ENCODE measurements at places on chromosomes 2 and 18. TPM values are rescaled to one million over a fixed set of nuclear protein-coding genes. Genes with fewer than 3 reads are reported as not detected.
A peak's percentile ranks its signal among the peaks of the same experiment; 100 is the strongest.

DNA sequence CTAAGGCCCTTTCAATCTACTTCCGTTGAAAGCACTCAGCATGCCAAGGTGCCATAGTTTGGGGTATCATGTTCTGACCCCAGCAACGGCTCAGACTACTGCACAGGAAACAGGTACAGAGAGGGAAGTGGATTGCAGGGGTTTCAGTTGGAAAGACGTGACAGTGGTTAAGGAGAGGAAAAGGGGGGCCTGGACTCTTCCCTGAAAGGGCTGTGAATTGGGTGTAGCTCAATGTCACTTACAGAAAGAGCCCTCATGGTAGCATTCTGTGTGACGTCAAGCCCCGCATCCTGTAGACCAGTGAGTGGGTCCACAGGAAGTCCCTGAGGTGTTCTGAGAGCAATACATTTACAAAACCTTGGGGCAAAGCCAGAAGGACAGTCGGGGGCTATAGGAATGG lies 121.5 kb upstream of the GYPC start:
- DNase-seq, result no peak

- DNase-seq, result peak; percentile 30
These were observed 269.5 kb upstream of the ZSWIM2 start for GRCh38 chr2:187118331-187119099.

DNA sequence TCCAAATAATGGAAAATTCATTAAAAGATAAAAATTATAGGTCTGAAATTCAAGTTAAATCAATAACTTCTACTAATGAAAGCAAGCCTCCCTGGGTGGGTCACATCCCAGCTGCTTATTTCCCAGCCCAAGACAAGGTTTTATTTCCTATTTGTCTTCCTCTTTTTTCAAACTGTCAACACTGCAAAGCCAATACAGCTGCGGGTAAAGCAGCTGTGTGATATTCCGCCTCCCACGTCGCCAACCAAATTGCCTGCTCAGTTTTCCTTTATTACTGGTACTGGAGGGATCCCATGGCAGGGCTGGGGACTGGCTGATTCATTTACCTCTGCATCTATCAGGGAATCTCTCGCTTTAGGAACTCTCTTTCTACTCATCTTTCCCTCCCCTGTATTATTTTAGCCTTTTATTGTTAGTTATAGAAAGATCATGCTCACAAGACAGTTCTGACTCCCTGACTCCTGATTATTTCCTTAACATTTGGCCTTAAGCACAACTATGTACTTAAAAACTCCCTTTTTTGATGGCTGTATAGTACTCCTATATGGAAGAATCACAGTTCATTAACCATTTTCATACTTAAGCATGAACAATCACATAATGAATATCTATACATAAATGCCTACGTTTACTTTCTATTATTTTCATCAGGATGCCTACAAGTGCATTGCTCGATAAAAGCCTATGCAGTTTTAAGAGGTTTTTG lies 253.1 kb downstream of the CDCA7 start:
- no peak for DNase-seq

DNA sequence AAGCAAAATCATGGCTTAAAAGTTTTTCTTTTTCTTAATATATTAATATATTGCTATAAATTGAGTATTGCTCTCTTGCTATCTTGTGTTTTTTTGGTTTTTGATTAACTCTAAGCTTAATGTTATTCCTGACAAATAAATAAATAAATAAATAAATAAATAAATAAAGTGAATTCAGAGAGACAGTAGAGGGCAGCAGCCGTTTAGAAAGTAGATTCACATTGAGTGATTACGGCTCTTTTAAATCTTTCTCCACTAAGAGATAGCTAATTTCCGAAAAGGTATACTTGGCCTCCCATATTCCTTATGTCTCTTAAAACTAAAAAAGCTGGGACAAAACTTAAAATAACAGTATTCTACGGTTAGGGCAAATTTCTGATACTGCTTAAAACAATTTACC lies 34.3 kb downstream of the MSH2 start:
- DNase-seq, result peak; percentile 48

DNA sequence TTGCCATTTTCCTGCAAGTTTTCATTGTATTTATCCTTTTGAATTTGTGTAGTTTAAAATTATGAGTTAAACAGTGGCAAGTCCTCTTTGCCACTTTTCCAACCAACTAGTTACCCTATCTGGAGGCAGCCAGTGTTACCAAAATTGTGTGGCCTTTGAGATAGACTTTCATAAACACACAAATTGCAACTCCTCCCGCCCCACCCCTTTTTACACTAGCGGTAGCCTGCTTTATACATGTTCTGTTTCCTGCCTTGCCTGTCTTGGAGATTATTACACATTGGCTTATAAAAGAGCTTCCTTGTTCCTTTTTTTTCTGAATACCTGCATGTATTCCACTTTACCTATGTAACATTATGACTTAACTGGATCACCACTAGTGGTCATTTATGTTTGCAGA lies 56.5 kb downstream of the RPIA start:
- no peak for DNase-seq

DNA sequence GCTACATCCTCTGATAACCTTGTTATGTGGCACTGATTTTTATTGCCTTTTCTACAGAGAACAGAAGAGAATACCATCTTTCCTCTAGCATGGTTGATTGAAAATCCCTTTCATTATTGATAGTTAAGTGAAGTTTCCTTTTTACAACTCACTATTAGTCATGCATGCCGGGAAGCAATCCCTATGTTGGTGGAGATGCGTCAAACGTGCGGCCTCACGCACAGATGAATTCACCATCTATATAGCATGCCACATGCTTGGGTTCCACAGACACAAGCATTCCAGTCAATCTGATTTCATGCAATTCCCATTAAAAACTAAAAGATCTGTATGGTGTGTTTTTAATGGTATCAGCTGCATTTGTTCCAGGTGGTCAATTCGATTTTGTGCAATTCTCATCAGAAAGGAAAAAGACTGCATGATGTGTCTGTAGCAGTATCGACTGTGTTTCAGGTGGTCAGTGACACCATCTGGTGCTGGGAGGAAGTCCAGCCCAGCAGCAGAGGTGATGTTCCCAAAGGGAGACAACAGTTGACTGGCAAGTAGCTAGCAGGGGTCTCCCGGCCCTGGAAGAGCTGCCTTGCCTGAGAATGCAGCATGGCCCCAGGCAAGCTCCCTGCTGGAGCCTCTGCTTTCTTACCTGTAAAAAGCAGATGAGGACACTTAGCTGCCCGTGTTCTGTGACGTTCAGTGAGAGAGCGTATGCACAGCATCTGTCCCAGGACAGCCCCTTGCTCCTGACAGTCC lies 151.3 kb upstream of the NCK2 start:
- DNase-seq, result no peak

Gene IL37
- not detected for polyA plus RNA-seq

Gene REG1B
- not detected for polyA plus RNA-seq
